Stimulated activated CD4-positive, alpha-beta T cell treated with anti-CD3 and anti-CD28 coated beads, TNF-alpha, amount 100 ng/mL, for 24 hours (primary cell): ENCODE measurements at places on chromosomes 13 and 19.

DNA sequence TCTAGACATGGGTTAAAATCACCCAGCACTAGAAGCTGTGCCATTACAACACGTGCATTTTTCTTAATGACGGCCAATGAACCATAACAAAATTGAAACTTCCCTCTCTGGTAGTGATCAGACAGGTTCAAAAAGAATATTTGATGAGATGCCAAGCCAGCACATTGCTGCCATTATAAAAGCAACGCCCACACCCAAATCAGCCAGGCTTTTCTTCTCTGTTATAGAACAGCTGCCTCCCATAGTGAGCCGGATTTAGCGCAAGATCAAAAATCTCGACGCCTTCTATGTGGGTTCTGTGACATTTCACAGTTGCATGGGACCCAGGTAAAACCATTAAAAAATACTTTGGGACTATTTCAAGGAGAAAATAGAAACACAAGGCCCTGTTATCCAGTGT is 1158.0 kb downstream of the EFNB2 start:
- no peak for DNase-seq

DNA sequence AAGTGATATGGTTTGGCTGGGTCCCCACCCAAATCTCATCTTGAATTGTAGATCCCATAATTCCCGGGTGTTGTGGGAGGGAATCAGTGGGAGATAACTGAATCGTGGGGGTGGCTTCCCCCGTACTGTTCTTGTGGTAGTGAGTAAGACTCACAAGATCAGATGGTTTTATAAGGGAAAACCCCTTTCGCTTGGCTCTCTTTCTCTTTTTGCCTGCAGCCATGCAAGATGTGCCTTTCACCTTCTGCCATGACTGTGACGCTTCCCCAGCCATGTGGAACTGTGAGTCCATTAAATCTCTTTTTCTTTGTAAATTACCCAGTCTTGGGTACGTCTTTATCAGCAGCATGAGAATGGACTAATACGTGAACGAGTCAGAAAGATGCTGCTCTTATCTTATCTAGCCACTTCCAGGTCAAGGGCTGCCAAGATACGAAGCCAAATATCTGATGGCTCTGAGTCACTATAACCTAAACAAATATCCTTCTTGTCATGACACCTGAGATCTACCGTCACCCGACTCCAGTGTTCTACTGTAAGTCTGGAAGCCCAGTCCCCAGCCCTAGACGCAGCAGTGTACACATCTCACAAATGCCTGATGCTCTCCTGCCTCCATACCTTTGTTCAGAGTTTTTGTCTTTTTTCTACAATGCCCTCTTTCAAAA is 45.9 kb downstream of the SLC15A1 start:
- no peak for DNase-seq

DNA sequence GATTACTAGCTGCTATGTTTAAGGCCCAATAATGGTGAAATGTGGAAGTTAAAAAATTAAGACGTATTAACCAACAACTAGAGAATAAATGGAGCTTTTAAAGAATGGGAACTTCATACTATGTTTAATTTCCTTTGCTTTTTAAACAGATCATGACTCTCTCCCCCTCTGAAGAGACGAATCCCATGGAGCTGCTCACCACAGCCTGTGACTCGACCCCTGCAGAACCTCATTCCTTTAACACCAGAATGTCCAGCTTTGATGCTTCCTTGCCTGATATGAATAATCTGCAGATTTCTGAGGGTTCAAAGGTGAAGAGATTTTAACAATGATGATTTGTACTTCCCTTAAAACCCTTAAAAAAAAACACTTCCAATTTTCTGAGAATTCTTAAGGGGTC is 53.0 kb downstream of the ZAR1L start:
- DNase-seq: no peak

- DNase-seq: no peak
Observed at GRCh38 chr19:44530777-44531176, 1.3 kb upstream of the CEACAM20 start.

DNA sequence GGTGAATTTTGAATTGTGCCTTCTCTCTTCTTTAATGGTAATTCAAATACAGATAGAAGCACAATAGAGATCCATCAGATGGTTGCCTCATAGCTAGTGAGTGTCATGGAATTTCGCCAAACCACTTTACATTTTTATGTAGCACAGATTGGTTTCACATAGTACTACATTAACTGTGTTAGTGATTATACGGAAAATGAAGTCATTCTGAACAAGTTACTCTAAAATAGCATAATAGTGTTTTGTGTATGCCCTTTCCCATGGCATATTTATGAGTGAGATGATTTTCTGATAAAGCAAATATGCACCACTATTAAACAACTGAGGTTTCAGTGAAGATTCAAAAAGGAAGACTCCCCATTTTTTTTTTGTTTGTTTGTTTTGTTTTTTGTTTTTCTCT is 1623.5 kb downstream of the PCDH9 start:
- no peak for DNase-seq

DNA sequence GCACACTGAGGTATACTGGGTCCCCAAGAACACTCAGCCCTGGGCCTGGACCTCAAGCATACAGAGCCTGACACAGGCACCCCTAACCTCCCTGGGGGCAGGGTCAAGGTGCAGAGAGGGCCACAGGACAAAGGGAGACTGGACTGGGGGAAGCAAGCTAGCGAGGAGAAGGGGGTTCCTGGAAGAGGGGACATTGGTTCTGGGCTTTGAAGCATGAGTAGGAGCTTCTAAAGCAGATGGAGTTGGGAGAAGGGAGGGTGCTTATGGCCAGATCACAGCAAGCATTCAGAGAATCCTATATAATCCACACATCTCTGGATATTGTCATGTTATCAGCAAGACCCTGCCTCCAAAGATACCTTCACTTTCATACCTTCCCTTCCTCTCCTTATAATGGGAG is 3.2 kb downstream of the CIB3 start:
- DNase-seq: no peak

GRCh38 chr13:48424212-48424611 is 11.3 kb upstream of the LPAR6 start:
- no peak for DNase-seq

DNA sequence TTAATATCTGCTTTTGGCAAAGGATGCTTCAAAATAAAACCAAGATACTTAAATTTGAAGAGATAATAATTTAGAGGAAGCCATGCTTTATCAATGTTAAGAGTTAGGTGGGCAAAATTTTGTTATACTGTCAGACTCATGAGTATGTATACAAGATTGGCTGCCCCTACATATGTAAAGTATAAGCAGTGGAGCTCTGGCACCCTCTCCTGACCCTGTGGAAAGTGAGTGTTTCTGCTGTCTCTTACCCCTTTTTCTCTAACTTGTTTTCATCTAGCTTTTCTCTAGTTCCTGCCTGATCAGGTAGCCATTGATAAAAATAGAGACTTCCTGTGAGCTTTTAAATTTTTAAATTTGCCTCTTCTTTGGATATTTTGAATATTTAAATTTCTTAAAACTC is 710.9 kb upstream of the SPRY2 start:
- DNase-seq: no peak
